Kidney (tissue), 22 donors: ENCODE measurements at places on chromosomes 3 and 15.

DNA sequence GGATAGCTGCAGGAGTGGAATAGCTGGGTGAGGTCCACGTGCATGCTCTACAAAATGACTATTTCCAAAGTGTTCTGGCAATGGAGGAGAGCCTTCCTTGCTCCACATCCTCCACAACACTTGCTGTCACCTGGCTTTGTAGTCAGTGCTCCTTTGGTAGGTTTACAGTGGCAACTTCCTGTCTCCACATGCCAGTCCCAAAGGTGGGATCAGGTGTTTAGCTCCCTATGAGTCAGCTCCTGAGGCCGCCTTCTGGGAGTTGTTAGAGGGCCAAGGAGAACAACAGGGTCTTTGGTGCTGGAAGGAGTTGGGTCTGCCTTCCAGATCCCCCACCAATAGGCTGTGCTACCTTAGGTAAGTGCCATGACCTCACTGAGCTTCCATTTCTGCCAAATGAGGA, 15.3 kb upstream of the LIMD1 start:
- no peak for DNase-seq
- no peaks in the 10 kb centered on the region for H3K36me3 ChIP-seq
- no peak overlapping the region for H3K27ac ChIP-seq
- H3K4me3 ChIP-seq: no peak overlapping the region
- H3K4me1 ChIP-seq: no peaks in the 10 kb centered on the region
- H3K27me3 ChIP-seq: no peaks in the 10 kb centered on the region

- H3K36me3 ChIP-seq: no peaks in the 10 kb centered on the region
- H3K27ac ChIP-seq: no peak overlapping the region
- H3K4me3 ChIP-seq: no peak overlapping the region
- H3K4me1 ChIP-seq: peaks cover 10% of the 10 kb centered on the region
Observed at GRCh38 chr3:197599089-197599765, 43.5 kb upstream of the BDH1 start.

GRCh38 chr3:152927131-152927530, 92.2 kb downstream of the P2RY1 start:
- no peak overlapping the region for H3K4me3 ChIP-seq
- no peaks in the 10 kb centered on the region for H3K27me3 ChIP-seq
- no peaks in the 10 kb centered on the region for H3K4me1 ChIP-seq
- DNase-seq: no peak

GRCh38 chr3:39637807-39638206, 170.3 kb downstream of the MOBP start:
- no peaks in the 10 kb centered on the region for H3K36me3 ChIP-seq
- no peak for DNase-seq
- H3K4me3 ChIP-seq: no peak overlapping the region
- no peaks in the 10 kb centered on the region for H3K4me1 ChIP-seq
- no peak overlapping the region for H3K27ac ChIP-seq

GRCh38 chr3:125144653-125145314, 67.8 kb downstream of the SLC12A8 start:
- H3K36me3 ChIP-seq: no peaks in the 10 kb centered on the region
- no peaks in the 10 kb centered on the region for H3K27me3 ChIP-seq
- H3K4me3 ChIP-seq: no peak overlapping the region
- DNase-seq: no peak
- no peak overlapping the region for H3K27ac ChIP-seq
